GM12891 (cell line): ENCODE measurements at places on chromosomes 16 and 17.

- DNase-seq, result no peak
Measured at GRCh38 chr17:75147878-75148546, 6.3 kb downstream of the JPT1 start.

GRCh38 chr17:12512694-12513355 is 152.9 kb upstream of the MYOCD start:
- no peak for DNase-seq

- no peak for DNase-seq
Measured at GRCh38 chr16:55846598-55847346, 13.9 kb upstream of the CES1 start.

DNA sequence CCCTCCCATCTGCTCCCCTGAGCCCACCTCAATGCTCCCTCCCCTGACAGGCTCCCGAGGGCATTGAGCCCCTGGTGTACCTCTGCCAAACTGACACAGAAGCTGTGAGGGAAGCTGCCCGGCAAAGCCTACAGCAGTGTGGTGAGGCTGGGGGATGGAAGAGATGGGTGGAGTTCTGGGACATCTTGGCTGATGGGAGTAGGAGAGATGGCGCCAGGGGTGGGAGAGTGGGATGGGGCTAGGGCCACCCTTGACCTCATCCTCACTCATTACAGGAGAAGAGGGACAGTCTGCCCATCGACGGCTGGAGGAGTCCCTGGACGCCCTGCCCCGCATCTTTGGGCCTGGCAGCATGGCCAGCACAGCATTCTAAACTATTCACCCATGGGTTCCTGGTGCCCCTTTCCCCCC is 16.2 kb upstream of the CTCF start:
- no peak for DNase-seq

- no peak for DNase-seq
Measured at GRCh38 chr17:69435971-69436696, 21.6 kb downstream of the MAP2K6 start.

DNA sequence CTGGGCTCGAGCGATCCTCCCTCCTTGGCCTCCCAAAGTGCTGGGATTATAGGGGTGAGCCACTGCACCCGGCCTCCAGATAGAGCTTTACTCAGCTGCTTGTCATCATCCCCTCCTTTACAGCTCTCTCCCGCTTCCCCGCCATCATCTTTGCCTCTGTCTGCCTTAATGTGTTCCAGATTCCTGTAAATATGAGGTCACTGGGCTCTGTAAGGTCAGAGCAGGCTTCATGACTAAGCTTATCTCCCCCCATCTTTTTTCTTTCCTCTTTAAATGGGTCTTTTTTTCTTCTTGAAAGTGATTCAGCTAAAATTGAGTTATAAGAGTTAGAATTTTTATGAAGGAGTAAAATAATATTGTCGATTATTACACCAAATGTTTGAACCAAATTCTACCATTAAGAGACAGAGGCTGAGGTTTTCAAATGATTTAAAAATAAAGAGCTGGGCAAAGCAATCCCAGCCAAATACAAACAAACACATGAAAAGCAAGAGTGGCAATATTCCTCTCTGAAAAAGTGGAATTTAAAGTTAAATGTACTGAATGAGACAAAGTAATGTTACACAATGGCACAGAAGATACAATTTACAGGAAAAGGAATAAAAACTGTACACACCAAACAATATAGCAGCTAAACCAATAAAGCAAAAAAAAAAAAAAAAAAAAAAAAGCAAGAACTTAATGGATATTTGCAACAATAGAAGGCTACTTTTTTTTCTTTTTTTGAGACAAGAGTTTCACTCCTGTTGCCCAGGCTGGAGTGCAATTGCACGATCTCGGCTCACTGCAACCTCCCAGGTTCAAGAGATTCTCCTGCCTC is 62.1 kb downstream of the CRISPLD2 start:
- DNase-seq, result no peak

GRCh38 chr17:39867880-39868553 is at the start of gene ZPBP2:
Gene ZPBP2, plus strand, starts transcription at chr17:39868202. Its CDS starts 153 bp downstream, at chr17:39868355.
- DNase-seq, result peak; percentile 26

DNA sequence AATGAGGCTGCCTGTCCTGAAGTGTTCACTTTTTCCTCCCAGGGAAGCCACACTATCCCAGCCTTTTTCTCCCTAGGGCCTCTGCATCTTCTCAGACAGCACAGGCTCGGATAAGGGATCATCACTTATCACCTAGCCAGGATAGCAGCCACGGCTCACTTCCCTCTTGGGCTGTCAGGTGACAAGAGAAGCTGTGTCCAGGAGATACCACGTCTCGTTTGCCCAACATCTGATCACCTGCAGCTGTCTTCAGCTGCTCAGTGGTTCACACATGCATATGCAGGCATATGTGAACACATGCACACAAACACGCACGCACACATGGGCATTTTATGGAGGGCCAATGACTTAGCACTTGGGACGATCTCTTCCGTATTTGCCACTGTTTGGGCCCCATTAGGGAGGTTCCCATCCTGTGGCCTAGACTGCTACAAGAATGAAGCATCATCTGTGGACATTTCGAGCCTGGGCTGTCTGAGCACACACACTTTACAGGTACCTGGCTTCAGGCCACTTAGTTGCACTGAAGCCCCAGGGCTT is 32.4 kb upstream of the ADORA2B start:
- DNase-seq, result no peak

DNA sequence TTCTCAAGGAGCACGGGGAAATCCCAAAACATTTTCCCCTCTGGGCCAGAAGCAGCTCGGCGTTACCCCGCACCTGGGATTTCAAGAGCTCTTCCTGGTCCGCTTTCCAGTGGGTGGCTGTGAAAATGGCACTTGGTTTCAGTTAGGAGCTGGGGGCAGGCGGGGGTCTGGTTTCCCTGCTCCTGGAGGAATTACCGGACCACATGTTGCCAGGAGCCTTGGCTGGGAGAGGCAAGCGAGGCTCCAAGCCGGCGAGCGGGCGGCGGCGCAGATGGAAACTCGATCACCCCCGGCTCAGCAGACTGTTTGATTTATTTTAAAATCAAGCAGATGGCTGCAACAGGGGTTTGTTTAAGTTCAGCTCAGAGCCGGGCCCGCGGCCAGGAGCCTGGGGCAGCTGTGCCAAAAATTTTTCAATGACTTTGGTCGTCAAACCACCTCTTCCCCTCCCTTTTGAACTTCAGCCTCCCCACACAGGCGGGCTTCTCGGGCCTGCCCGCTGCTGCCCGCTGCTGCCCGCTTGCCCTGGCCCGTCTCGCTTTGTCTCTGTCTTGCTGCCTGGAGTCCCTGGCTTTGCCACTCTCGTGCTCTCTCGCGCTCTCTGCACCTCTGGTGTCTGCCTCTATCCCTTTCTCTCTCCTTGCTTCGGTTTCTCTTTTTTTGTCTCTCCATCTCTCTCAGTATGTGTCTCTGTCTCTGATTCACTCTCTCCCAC is 108.0 kb upstream of the CIBAR2 start:
- no peak for DNase-seq

- DNase-seq, result peak; percentile 62
Measured at GRCh38 chr17:6913608-6914443, 82.0 kb upstream of the ALOX12 start.

GRCh38 chr17:47318197-47318918 is 5.4 kb upstream of the EFCAB13 start:
- DNase-seq, result no peak

- no peak for DNase-seq
Measured at GRCh38 chr16:57617604-57618111, 10.8 kb upstream of the ADGRG1 start.

DNA sequence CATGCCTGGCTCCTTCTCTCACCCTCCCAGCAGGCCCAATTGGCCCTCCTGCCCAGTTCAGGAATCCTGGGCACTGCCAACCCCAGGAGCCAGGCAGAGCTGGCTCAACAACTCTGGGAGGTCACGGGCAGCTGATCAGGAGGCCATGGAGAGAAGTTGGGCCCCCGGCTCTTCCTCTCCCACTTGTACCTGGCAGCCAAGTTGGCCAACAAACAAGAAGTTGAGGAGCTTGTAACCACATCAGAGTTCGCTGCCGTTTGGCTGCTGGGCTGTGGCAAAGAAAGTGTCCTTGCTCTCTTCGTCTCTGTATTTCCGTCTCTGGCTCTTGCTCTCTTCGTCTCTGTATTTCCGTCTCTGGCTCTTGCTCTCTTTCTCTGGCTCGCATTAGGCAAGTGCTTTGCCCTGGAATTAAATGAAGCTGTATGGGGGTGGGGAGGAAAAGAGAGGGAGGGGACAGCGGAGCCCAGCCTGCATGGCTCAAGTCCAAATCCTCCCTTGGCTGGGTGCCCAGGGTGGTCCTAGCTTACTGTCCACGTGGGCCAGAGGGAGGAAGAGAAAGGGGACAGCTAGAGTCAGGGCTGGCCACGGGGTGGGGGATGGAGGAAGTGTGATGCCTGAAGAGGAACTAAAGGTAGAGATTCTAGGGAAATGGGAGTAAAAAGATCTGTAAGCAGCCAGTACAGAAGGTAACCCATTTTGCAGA is 7.8 kb upstream of the TMEM132E start:
- DNase-seq, result no peak

DNA sequence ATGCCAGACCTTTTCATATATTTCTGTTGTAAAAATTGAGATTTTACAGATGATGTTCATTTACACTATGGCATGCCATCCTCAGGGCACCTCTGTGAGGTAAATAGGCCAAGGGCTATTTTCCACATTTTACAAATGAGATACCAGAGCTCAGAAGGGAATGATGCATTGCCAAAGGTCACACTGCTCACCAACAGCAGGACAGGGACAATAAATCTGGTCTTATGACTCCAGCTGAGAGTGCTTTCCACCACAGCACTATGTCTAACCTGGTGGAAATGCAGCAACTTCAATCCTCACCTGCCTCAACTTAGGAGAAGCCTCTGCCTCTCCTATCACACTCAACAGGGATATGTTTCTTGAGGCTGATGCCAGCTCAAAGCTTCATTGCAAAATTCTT is 40.6 kb downstream of the GRIN2A start:
- DNase-seq, result no peak

DNA sequence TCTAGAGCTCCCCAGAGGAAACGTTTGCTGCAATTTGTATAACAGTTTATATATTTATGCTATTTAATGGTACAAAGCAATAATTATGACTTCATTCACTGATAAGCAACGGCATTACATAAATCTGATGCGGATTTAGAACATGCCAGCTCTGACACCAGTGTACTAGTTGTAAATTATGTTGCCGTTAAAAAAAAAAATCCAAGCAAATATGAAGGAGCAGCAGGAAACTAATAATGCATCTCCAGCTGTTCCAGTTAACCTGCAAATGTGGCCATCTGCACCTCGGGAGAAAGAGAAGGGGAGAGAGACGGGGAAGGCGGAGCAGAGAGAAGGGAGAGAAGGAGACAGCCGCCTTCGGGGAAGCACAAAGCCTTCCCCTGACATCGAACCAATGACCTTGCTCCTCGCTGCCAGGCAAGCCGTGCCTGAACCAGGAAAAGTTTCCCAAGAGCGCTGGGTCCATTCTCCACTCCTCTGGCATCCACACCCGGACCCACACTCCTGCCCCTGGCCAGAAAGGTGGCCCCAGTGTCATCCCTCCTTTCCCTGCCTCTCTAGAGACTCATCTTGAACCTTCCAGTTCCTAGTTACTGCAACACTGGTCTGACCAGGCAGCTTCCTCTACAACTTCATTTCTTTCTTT is 174.8 kb downstream of the C16orf78 start:
- no peak for DNase-seq

- no peak for DNase-seq
Measured at GRCh38 chr16:85663891-85664321, 24.8 kb downstream of the GINS2 start.

DNA sequence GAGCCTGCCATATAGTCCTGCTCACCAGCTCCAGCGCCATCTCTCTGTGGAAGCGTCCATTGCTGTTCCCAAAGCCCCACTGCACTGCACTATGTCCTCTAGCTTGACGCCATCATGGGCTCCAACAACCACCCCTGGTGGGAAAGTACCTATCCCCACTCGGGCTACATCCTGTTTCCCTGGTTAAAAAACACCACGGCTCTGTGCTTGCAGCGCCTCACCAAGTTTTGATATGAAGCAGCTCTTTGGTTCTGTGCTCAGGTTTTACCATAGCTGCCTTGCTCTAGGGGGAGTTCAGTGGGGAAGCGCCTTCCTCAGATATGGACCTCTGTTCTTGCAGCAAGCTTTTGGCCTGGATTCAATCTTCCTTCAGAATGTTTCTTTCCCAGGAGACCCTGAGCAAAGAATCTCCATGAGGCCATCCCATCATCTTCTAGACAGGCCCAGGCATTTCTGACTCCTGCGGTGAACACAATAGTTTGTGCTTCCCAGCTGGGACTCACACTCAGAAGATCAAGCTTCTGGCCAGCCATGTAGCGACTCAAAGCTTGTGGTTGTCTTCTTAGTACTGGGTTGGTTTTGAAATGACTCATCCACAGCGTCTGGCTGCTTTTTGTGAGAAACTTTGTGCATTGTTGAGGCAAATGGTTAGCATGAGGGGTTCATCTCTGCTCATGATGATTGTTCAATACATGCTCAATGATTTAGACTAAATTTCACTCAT is 39.5 kb downstream of the DYNLRB2 start:
- DNase-seq, result peak; percentile 43

GRCh38 chr17:5644065-5644464 is 59.8 kb upstream of the NLRP1 start:
- no peak for DNase-seq

GRCh38 chr16:69438465-69438864 is 14.0 kb downstream of the CYB5B start:
- DNase-seq, result no peak

- DNase-seq, result no peak
Measured at GRCh38 chr16:15714393-15715172, 64.5 kb downstream of the NDE1 start.

DNA sequence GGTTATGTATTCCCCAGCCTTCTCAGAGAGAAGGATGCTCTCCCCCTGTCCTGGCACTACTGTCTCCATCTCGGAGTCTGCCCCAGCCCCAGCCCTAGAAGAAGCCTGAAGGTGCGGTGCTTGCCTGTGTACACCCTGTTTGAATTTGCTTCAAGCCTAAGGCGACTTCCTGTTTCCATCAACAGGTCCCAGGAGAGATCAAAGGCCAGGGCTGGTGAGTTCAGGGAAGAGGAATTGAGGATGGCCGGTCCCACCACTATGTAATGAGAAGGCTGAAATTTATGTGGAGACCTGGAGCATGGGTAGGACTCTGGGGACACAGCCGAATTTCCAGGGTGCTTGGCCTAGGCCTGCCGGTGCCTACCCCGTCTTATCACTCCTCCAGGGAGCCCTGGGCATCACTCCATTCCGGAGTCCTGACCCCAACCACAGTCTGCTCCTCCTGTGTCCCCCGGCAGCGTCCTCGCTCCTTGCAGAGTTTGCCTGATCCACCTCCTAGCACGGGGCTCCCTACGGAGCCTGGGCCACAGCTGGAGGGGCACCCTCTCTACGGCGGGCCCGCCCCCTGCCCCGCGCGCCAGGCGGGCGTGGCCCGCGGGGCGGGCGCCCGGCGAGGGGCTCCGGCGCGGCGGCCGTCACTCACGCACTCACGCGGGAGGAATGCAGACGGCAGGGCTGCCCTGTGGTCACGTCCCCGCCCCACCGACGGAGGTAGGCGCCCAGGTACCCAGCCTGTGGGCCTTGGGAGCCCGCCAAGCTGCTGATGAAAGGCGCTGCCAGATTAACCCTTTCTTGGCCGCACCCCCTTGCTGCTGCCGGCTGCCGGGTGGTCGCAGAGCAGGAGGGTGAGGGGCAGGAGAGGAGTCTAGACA is 53.8 kb upstream of the TAC4 start:
- no peak for DNase-seq
